Muscle of back (tissue), 13 donors: ENCODE measurements at places on chromosomes 1 and 21.

- no peak for DNase-seq
Measured at GRCh38 chr1:160827418-160827817, 31.4 kb downstream of the LY9 start.

DNA sequence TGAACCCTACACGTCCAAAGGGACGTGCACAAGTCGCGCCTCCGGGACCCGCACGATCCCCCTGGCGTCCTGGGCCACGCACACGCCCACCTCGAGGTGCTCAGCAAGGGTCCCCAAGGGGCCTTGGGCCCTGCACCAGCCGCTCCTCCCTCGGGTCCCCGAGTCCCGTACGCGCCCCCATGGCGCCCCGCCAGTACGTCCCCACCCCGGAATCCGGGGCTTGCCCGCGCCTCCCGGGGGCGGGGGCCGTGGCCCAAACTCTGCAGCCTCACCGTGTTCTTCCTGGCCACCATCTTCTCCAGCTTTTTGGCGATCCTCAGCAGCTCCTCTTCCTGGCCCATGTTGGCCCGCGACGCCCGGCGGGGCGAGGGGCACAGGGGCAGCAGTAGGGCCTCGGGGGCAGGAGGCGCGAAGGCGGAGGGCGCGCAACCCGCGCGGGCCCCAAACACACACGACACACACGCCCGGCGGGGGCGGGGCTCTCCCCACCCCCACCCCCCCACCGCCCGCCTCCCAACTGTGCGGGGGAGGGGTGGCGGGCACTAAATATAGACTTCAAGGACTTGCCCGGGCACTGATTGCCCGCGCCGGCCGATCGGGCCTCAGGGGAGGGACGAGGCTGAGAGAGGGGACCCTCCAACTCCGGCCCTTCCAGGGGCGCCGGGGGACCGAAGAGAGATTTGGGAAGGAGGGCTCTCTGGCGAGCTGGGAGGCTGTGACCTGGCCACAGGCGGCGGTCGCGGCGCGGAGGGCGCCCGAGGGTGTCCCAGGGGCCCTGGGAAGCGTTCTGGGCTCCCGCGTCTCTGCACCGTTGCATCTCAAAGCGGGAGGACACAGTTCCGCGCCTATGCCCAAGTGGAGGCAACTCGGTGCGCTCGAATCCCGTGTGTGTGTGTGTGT, at the start of gene TCEA3:
TCEA3 (minus strand) TSS at position 456 of the 900 bp plus-strand sequence; CDS start at position 341, 115 bp downstream.
- DNase-seq: peak; percentile 55

- no peak for DNase-seq
Measured at GRCh38 chr1:22829309-22829989, 118.8 kb downstream of the EPHB2 start.

DNA sequence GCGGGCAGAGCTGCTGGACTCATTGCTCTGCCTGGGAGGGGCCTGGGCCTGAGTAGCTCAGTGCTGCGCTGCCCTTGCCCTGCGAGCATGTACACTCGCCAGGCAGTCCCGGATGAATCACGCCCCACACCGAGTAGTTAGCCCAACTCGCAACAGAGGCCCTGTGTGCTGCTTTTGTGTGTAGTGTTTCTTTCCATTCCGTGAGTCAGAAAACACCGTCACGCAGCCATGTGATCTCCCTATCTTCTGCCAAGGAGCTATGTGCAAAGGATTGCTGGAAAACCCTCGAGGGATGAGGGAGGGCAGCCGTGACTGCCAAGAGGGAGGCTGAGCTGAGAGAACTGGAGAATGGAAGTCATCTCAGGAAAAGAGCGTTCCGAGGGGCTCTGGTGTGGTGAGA, 37.3 kb downstream of the NENF start:
- DNase-seq: peak; percentile 86

DNA sequence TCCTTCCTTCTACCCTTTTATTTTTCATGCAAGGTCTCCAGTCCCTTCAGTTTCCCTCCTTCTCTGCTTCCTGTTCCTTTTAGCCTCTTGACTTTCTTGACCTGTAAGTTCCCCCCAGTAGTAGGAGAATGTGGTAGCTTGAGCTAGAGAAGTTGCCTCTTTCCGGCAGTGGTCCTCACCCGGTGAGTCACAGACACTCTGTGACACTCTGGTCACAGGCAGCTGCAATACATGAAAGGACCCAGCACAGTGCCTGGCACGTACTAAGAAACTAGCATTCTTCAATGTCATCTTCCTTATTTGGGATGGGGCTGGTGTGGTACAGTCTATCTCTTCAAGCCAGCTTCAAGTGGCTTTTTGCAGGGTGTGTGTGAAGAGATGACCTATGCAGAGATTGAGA, 16.0 kb downstream of the PFKFB2 start:
- DNase-seq: no peak

DNA sequence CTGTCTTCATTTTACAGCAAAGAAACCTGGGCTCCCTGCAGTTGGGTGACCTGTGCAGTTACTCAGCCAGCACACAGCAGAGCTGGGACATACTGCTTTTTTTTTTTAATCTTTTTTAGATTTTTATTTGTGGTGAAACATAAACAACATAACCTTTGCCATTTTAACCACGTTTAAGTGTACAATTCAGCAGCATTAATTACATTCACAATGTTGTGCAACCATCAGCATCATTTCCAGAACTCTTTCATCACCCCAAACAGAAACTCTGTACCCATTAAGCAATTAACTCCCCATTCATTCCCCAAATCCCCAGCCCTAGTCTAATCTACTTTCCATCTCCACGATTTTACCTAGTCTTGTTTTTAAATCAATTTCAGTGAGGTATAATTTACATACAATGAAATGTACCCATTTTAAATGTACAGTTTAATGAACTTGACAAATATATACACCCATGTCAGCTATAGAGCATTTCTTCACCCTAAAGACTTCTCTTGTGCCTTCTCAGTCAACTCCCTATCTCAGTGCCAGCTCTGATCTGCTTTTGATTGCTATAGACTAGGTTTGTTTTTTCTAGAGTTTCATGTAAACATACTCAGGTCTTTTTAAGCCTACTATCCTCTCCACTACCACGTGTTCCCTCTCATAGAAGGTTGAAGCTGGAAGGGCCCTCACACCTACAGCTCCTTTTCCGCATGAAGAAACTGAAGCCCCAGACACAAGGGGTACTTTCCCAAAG, 37.8 kb upstream of the C8B start:
- no peak for DNase-seq

- DNase-seq: peak; percentile 7
Measured at GRCh38 chr1:218031901-218032300, 253.2 kb upstream of the RRP15 start.

DNA sequence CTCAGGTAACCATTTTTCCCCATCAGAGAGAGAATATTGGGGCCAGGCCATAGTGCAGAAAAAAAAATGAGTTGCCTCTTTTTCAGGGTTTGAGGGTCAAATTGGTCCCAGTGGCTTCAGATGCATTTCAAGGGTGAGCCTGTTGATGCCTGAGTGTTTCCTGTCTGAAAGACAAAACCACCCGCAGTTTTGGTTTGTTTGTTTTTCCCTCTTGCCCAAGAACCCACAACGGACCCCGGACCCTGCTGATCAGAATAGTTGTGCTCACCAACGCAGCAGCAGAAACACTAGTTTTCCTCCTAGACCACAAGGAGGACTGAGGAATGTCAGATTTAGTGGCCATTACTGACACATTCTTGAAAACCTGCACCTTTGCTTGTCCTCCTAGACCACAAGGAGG, 1433.1 kb downstream of the PLA2G4A start:
- DNase-seq: no peak

DNA sequence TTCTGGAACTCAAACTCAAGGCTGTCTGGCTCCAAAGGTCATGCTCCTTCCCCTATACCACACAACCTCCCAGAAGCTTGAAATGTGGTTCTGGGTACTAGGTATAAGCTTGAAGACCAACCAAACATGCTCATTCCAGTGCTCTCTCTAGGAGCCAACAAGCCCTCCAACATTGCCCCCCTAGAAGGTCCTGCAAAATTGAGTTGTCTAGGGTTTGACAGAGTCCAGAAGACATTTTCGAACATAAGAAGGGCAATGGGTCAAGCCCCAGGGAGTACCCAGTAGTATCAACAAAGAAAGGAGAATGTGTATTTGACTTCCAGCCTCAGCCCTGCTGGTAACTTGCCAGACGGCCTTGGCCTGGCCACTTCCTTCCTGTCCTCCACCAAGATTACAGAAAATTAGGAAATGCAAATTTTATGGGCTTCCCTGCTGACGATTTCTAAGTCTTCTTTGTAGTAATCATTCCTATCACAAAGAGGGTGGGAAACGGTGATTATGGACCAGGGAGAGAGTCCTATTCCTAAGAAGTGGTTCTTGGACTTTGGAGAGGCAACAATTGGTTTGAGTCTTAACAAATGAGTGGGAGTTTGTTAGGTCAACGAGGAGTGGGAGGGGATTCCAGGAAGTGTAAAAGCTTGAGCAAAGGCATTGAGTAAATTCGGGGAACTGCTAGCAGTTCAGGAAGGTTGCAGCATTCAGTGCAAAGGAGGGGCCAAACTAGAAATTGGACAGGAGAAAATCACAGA, 18.7 kb upstream of the SLAMF1 start:
- peak; percentile 26 for DNase-seq

DNA sequence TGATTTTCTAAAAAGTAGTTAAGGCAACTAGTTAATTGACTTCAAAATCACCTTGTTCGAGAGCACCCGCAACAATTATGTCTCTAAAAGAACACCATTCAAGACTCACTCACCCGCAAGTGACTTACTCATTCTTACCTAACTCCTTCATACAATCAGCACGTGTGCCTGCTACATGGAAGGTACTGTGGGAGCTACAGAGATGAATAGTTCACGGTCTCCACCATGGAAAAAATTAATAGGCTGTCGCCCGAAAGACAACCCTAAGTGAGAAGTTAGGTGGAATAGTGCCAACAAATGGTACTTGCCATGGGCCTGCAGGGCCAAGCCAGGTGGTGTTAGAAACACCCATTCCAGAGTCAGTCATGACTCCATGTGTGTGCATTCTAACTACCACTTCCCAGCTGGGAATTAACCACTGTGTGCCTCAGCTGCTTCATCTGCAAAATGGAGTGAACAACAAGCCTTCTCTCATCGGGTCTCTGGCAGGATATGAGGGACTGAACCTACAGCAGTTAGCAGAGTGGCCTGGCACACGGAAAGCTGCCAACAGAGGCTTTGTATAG, 7.1 kb downstream of the SSBP3 start:
- no peak for DNase-seq

- peak; percentile 60 for DNase-seq
Measured at GRCh38 chr1:214332946-214333798, 52.2 kb downstream of the SMYD2 start.

- no peak for DNase-seq
Measured at GRCh38 chr1:2590233-2591141, 3.9 kb downstream of the PRXL2B start.

DNA sequence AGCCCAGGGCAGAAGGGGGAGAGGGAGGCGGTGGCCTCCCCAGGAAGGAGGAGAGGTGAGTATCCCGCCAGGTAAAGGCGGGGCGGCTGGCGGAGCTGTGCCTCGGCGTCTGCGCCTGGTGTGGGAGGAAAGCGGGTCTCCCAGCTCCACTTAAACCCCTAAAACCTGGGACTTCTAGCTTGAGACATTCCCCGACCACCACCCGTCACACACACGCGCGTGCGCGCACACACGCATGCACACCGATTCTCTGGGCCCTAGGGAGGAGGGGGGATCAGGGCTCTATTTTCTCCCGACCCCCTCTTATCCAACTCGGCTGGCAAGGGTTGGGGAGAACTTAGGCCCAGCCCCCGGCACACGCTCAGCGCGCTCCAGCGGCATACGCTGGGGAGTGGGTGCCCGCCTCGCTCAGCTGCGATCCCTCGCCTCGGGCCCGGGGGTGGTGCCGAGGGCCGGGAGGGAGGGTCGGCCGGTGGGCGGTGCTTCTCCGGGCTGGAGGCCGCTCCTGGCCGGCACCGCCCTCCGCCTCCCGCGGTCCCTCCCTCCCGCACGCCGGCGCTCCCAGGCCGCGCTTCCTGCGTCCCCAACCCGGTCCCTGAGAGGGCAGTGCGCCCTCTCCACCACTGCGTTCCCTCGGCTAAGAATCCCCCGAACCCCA, at the start of gene TMEM51:
TMEM51 (plus strand) TSS at position 564 of the 658 bp plus-strand sequence. CDS start 61,341 bp downstream, outside the sequence.
- peak; percentile 51 for DNase-seq

DNA sequence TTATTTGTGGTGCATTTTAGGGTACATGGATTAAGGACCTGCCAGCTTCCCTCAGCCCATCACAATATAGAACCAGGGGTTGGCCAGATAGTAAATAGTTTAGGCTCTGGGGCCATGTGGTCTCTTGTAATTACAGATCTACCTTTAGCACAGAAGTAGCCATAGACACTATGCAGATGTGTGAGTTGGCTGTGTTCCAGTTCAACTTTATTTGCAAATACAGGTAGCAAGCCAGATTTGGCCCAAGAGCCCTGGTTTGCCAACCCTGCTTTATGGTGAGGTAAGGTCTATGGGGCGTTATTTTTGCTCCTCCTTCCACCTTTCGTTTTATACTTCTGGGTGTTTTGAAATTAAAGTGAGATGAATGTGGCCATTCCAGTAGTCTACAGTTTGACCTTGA, 48.7 kb downstream of the MRPS6 start:
- DNase-seq: no peak

- no peak for DNase-seq
Measured at GRCh38 chr21:45954261-45954660, 27.3 kb upstream of the COL6A1 start.

GRCh38 chr1:41015281-41015896, 6.1 kb downstream of the SLFNL1 start:
- DNase-seq: no peak

DNA sequence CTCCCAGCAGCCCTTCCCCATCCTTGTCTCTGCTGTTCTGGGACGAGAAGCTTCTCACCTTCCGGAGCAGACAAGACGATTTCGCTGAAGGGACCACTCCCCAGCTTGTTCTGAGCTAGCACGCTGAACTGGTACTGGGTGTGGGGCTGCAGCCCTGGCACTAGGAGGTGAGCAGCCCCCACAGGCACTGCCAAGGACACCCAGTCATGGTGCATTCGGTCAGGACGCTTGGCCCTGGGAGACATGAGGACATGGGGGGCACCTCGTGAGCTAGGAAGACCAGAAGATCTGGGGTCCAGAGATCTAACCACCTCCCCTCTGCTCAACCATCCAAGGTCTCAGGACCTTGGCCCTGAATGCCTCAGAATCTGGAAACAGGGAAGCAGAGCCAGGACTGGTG, 5.3 kb upstream of the TAGLN2 start:
- DNase-seq: no peak

GRCh38 chr1:231855361-231855760, 228.8 kb downstream of the DISC1 start:
- no peak for DNase-seq

DNA sequence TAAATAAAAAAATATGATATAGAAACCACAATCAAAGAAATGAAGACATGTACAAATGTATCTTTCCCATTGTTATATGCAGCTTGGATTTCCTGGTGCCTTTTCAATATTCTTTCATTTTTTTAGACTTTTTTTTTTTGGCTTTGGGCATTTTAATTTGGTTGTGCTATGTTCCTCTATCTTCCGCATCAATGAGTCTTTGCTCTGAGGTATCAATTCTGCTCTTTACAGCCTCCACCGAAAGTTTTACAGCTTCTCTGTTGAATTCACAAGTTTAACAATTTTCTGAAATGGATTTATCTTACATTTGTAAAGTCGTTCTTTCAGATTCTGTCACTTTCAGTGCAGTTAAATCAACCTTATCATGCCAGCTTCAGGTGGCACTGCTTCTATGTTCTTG, 50.5 kb downstream of the OMA1 start:
- no peak for DNase-seq

- DNase-seq: no peak
Measured at GRCh38 chr1:25530186-25531081, 13.0 kb upstream of the LDLRAP1 start.
